NCI-H1105 (cell line): ENCODE measurements at places on chromosomes 12 and 14.

- no peak for DNase-seq
Observed at GRCh38 chr12:17335487-17335886, 729.5 kb upstream of the LMO3 start.

- DNase-seq, result no peak
Observed at GRCh38 chr14:61077951-61078720, 97.1 kb downstream of the SLC38A6 start.

DNA sequence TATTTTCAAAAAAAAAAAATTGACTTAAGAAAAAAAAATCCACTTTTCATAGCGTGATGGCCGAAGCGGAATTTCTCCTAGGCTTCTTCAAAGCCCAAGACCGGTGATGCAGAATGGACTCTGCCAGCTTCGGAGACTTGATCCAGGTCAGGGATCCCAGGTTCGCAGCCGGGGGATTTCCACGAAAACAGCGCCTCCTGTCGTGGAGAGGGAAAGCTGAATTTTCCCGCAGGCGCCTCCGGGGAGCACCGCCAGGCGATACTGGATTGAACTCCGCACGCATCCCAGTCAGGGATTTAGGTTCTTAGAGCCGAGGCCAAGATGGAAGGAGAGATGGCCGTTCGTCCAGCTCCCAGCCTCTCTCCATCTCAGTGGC is 2.1 kb downstream of the TTC6 start:
- DNase-seq, result peak; percentile 78

DNA sequence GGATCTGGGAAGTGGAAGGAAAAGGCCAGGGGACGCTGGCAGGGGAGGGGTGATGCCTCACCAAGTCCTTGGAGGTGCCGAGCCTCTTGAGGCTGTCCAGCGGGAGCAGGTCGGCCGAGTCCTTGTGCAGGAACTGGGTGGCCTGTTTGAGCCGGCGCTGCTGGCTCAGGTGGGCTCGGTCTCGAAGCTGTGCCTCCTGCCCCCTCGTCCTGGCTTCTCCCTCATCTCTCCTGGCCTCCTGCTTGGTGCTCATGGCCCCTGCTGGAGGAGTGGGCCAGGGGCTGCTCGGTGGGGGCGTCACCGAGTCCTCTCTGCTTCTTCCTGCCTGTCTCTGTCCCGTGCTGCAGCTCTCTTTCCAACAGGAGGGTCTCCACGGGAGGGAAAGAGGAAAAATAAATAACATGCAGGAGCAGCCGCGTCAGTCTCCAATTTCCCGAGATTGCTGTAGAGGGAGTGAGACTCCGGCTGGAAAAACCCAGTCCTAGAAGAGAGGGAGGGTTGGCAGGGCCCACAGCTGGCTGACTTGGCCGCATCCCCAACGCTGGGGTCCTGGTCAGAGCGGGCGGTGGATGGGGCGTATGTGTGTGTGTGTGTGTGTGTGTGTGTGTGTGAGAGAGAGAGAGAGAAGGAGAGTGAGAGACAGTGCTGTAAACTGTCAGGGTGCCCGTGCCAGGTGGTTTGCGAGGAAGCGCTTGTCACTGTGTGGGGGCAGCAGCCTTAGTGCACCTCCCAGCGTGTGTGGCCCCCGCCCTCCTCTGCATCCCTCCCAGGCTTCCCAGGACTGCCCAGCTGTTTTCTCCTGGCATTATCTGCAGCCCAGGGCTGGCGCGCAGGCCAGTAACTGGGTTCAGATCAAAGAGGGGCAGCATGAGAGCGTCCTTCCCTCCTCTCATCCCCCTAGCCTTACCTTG is at the start of gene NRIP2:
Gene NRIP2 (minus strand): TSS at position 455 of the 911 bp plus-strand sequence. CDS start 52 bp downstream, at position 403.
- peak; percentile 82 for DNase-seq

GRCh38 chr12:54603173-54603814 is 14.8 kb upstream of the PPP1R1A start:
- no peak for DNase-seq

GRCh38 chr12:12338527-12339168 is 11.4 kb downstream of the MANSC1 start:
- no peak for DNase-seq
